ENCODE measurements at places on chromosomes 11 and 22. TPM values are rescaled to one million over a fixed set of nuclear protein-coding genes. Genes with fewer than 3 reads are reported as not detected.

GRCh38 chr22:42292732-42293520, 22.5 kb upstream of the TCF20 start:
- peaks cover 39% of the 10 kb centered on the region for H3K4me1 ChIP-seq
- DNase-seq: no peak
- no peaks in the 10 kb centered on the region for H3K27me3 ChIP-seq
- H3K36me3 ChIP-seq: no peaks in the 10 kb centered on the region
- H3K4me3 ChIP-seq: no peak overlapping the region
- no peak overlapping the region for H3K27ac ChIP-seq

DNA sequence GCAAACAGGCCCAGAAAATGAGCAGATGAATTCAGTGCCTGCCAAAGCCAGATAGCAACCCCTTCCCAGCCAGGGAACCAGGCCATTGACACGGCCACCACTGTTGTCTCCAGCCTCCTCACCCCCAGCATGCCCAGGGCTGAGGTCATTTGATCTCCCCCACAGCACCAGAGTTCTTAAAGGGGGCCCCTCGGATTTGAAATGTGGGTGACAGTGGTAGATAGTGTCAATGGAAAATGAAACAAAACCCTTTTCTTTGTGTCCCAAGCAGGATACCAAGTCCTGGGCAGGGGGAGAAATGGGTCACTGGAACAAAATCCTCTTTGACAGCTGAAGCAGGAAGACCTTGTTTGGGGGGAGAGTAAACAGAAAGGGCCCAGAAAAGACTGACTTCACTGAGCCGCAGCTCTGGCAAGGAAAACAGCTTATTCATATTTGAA, 14.3 kb upstream of the ACCSL start:
- no peaks in the 10 kb centered on the region for H3K4me1 ChIP-seq
- no peak for DNase-seq
- H3K36me3 ChIP-seq: no peaks in the 10 kb centered on the region

DNA sequence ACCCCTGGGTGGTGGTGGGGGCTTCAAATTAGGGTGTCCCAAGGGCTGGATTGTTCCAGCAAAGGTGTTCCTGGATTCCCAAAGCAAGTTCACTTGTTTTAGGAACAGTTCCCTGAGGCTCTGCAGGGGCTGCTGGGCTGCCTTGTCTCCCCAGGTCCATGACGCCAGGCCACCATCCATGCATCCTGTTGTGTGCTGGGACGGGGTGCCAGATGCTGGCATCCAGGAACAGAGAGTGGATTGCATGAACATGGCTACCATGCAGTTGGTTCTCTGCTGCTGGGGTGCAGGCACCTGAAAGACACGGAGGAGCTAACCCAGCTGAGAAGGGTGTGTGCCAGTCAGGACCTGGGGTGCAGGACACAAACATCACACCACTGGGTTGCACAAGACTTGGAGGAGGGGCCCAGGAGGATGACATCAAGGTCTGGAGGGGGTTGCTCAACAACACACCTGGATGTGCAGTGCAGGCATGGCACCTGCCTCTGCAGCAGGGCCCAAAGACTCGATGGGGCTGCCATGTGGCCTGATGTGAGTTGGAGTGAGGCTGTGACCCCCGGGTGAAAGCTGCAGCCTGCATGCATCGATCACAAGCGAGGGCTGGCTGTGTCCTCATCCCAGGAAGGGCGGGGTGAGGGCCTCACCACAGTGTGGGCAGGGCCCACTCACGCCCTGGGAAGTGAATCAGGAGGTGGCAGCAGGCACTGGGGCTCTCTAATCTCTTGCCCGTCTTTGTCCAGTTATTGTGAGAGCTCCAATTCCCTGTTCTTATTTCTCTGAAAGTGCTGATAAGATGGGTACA, 74.0 kb upstream of the CLDN5 start:
- H3K4me3 ChIP-seq: no peak overlapping the region
- H3K27me3 ChIP-seq: peaks cover 2% of the 10 kb centered on the region
- H3K4me1 ChIP-seq: peaks cover 61% of the 10 kb centered on the region
- H3K36me3 ChIP-seq: no peaks in the 10 kb centered on the region
- DNase-seq: peak; percentile 49
- peak overlapping the region; percentile 89 for H3K27ac ChIP-seq

- no peaks in the 10 kb centered on the region for H3K27me3 ChIP-seq
- H3K27ac ChIP-seq: no peak overlapping the region
- no peaks in the 10 kb centered on the region for H3K36me3 ChIP-seq
- H3K4me3 ChIP-seq: no peak overlapping the region
- peaks cover 7% of the 10 kb centered on the region for H3K4me1 ChIP-seq
- no peak for DNase-seq
Measured at GRCh38 chr22:37343348-37343747, 61.0 kb downstream of the CYTH4 start.

- H3K27me3 ChIP-seq: peaks cover 11% of the 10 kb centered on the region
- no peaks in the 10 kb centered on the region for H3K36me3 ChIP-seq
- peak; percentile 54 for DNase-seq
- H3K27ac ChIP-seq: no peak overlapping the region
- no peak overlapping the region for H3K4me3 ChIP-seq
- no peaks in the 10 kb centered on the region for H3K4me1 ChIP-seq
Measured at GRCh38 chr11:135027461-135027860, 615.4 kb upstream of the B3GAT1 start.

DNA sequence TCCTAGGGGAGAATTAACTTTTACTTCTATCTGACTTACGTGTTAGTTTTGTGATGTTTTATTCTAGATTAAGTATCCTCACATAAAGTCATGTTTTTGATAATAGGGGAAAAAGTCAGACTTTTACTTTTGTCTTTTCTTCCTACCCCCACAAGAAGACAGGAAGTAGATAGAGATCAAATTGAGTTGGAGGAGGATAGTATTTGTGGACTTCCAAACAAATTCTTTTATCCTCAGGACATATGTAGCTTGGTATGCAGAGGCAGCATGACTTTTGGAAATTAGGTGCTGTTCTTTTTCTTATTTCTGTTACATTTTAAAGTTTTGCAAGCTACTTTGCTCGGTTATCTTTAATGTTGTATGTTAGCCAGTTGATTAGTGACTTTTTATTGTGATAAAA, 61.4 kb downstream of the MTMR3 start:
- H3K27me3 ChIP-seq: no peaks in the 10 kb centered on the region
- no peak for DNase-seq
- peaks cover 47% of the 10 kb centered on the region for H3K4me1 ChIP-seq
- no peak overlapping the region for H3K4me3 ChIP-seq
- no peak overlapping the region for H3K27ac ChIP-seq

- DNase-seq: no peak
- no peaks in the 10 kb centered on the region for H3K27me3 ChIP-seq
- H3K4me3 ChIP-seq: no peak overlapping the region
- peaks cover 23% of the 10 kb centered on the region for H3K4me1 ChIP-seq
Measured at GRCh38 chr11:43694477-43694876, 13.9 kb downstream of the HSD17B12 start.

DNA sequence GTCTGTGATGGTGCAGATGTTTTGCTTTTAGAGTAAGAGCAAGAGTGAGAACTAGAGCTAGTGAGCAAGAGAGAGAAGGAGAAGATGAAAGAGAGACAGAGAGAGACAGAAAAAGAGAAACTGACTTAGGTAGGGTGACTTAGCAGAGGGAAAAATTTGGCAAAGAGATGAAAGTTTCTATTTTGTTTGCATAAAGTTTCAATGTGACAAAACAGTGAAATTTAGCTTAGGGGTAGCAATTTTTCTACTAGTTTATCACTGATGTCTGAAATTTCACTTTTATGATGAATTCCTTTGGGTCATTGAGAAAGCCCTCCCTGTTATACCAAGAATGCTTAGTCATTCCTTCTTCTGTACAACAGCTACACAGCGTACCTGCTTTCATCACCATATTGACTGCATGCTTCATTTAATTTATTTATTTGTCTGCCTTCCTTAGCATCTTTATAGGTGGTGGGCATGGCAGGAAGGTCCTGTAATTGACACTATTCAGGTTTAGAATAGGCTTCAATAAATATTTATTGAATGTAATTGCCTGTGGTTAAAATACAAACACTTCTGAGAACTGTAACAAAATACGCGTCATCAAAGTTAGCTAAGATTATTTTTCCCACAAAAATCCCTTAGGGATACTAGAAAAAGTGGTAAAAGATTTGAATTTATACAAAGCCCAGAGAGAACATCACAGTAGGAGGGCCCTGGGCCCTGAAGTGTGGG, 19.9 kb upstream of the CTSC start:
- no peak for DNase-seq
- H3K27ac ChIP-seq: peak overlapping the region; percentile 69
- no peak overlapping the region for H3K4me3 ChIP-seq
- H3K27me3 ChIP-seq: no peaks in the 10 kb centered on the region
- no peaks in the 10 kb centered on the region for H3K36me3 ChIP-seq

Gene CARD10
- not detected for total RNA-seq

Gene GP1BB
- not detected for total RNA-seq

Gene RFPL3
- total RNA-seq: not detected

Gene RTN4R
- total RNA-seq: 2.2 TPM

Gene TBX1
- not detected for total RNA-seq

Gene HSPB2
- not detected for total RNA-seq
